Type B pancreatic cell (in vitro differentiated cells): ENCODE measurements at places on chromosomes 5 and 9.

DNA sequence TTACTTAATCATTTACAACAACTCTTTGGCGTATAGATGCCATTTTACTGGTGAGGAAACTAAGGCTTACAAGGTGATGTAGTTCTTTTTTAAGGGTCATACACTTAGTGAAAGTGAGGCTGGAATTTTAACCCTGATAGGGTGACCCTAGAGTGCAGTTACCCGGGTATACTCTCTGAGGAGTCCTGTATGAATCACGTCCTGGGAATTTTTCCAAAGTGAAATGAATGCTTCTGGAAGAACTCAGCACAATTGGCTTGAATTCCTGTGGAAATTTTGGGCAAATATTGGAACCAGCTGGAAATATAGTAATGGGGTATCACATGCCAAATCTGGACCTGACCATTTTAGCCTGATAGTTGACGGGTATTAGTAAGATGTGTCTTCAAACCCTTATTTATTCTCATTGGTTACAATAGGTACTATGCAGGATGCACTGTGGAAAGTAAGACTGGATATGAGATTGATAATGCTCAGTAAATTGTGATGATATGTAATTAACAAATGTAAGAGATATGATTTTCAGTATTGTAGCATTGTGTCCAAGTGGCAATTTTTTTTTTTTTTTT is 14.8 kb downstream of the SUB1 start:
- DNase-seq = no peak

GRCh38 chr5:1484730-1485578 is 38.8 kb downstream of the LPCAT1 start:
- DNase-seq = no peak

DNA sequence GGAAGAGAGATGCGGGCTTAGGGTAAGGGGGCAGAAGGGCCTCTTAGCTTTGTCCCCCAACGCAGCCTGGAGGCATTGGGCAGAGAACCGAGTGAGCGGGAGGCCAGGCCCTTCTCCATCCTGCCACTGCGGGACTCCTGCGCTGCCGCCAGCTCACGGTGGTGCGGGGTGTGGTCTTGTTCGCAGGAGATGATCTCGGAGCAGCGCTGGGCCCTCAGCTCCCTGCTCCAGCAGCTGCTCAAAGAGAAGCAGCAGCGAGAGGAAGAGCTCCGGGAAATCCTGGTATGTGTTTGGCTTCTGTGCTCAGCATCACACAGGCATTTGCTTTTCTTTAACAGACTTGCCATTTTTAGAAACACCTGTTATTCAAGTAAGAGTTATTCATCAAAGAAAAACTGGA is 41.3 kb downstream of the LRSAM1 start:
- no peak for DNase-seq

- no peak for DNase-seq
These were observed 5.8 kb downstream of the POU4F3 start for GRCh38 chr5:146344155-146345118.

DNA sequence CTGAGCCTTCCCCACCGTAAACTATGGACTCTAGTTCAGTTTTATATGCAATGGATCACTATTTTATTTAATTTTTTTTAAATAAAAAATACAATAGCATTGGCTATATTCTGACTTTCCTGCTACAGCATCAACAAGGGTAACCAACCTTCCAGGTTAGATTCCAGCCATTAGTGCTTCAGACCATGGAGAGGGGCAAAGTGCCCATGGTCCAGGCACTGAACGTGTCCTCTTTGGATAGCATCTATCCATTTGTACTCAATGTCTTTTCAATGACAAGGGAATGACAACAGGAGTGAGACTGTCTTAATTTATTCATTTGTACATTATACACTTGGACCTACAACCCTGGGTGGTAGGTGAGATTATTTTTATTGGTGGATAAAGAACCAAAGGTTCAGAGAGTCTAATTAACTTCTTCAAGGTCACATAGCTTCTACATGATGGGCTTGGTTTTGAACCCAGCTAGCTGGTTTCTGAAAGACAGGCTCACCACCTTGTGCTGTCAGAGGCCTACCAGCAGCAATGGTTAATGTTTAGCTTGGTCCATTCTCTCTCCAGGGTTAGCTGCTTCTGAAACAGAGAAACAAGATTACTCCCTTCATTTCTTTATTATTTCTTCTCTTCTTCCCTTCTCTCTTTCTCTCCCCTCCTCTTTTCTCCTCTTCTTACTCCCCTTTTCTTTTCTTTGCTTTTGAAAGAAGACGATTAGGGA is 11.5 kb downstream of the TMEM171 start:
- DNase-seq = no peak

DNA sequence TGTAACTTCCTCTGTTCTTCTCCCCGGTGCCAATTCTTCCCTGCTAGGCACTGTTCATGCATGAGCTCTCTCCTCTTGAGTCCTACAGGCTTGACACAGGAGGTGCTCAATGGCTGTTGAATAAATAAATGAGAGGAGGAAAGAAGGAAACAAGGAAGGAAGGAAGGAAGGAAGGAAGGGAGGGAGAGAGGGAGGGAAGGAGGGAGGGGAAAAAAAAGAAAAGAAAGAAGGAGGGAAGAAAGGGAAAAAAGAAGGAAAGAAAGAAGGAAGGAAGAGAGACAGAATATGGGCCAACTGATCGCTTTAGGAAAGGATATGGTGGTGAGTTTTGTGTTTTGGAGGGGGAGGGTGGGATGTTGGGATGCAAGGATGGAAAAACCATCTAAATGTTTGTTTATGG is 6.4 kb downstream of the KCNMB1 start:
- DNase-seq = no peak

DNA sequence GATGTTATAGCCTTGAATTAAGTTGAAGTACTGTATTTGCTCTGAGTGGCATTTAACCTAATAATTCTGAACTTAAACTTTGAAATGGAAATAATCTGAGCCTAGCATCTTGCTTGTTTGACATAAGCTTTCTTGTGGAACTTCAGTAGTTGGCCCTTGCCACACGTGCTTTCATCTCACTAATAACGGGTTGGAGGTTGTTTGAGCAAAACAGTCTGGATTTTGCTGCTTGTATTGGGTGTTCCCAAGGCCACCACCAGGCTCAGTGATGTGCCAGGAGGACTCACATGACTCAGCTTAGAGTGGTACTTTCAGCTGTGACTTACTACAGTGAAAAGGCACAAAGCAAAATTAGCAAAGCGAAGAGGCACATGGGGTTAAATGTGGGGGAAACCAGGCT is 35.7 kb downstream of the SECISBP2 start:
- DNase-seq = no peak

- no peak for DNase-seq
These were observed 70.8 kb downstream of the RAB24 start for GRCh38 chr5:177232761-177233160.

- DNase-seq = no peak
These were observed 8.9 kb downstream of the CXCL14 start for GRCh38 chr5:135569755-135570452.

GRCh38 chr5:119852140-119852539 is 222.8 kb downstream of the FAM170A start:
- no peak for DNase-seq

GRCh38 chr5:178499352-178499751 is 90.8 kb downstream of the COL23A1 start:
- no peak for DNase-seq

DNA sequence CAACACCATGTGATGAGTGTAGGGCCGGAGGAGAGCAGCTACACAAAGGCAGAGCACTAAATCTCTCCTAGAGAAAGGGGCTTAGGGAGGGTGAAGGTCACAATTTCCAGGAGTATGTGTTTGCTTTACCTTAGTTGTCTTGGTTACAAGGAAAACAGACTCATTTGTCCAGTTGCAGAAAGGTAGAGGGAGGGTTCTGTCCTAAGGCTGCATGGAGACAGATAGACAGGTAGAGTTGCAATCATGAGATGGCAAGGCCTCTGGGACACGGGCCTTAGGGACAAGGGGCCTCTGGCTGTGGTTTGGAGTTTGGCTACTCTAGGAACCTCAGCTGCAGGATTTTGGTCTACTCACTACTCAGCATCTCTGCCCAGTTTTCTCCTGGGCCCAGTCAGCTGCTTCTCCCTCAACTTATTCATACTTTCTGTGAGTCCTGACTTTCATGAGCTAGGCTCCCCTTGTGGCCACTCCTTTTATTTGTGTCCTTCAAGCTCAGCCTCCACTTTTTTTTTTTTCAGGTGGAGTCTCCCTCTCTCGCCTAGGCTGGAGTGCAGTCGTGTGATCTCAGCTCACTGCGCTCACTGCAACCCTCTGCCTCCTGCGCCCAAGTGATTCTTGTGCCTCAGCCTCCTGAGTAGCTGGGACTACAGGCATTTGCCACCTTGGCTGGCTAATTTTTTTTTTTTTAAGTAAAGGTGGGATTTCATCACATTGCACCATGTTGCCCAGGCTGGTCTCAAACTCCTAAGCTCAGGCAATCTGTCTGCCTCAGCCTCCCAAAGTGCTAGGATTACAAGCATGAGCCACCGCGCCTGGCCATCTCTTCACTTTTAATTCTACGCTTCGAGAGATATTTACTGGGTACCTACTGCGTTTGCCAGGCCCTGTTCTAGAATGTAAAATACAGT is 76.6 kb downstream of the PTPDC1 start:
- DNase-seq = no peak

DNA sequence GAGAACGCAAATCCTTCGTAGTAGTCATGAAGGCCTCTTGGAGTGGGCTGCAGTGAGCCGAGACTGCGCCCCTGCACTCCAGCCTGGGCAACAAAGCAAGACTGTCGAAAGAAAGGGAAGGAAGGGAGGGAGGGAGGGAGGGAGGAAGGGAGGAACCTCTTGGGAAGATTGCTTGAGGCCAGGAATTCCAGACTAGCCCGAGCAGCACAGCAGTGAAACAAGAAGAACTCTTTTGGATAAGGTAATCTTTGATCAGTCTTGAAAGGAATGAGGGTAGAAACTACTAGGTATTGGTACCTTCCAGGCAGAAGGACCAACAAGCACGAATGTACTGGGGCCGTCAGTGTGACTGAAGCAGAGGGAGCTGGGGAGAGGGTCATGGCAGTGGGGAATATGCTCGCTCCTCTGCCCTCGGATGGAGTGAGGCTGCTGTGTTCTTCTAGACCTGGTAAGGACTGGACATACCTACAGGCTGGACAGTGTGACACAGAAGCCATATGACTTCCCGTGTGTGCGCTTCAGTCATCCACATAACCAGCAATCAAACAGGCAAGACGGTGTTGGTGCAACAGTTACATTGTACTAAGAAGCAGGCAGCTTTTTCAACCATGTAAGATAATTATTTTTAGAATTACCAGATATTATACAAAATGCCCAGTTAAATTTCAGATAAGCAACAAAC is 45.2 kb downstream of the P4HA2 start:
- no peak for DNase-seq

DNA sequence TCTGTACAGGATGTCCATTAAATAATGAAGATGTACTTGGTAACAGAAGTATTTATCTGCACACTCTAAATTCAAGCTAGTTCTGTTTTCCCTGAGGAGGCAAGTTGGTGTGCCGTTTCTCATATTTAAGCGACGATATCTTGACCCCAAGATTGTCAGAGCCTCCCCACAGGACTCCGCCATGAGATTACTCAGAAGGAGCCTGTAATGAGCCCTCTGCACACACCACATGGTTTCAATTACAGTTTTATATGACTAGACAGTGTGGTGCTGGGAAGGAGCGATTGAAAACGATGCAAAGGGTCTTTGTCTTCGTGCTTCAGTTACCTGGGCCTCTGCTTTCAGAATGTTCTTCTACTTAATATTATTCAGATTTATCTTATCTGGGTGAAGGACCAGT is 840.4 kb upstream of the WWC1 start:
- no peak for DNase-seq

GRCh38 chr5:122154910-122155309 is 25.6 kb downstream of the ZNF474 start:
- no peak for DNase-seq

- no peak for DNase-seq
These were observed 689.4 kb upstream of the WWC1 start for GRCh38 chr5:167602067-167602466.

DNA sequence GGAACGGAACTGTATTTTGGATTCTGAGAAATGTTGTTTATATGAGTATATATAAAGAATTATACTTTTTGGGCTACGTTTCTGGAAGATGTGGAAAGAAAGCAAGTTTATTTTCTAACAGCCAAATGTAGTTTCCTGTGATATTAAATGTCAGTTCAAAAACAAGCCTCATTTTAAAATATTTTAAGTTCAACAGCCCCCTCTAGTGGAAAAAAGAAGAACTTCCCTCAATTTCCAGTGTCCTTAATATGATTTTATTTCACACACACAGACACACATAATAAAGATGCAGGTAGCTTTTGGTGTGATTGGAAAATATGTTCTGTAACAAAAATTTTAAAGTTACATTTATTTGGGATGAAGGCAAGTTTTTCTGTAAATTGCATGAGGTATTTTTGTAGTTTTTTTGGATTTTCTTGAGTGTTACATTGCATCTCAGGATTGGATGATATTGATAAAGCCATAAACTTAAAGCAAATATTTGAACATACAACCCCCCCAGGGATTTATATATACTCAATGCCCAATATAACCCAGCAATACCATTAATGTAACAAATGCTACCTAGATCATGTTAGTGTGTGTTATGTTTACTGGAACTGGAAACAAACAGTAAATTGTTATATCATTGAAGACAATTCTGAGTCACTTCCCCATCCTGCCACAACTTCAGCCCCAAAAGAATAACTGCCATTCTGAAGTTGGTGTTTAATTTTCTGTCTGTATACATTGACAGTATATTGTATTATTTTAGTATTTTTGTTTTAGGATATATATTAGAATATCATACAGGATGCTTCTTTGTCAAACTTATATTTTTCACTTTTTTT is 54.0 kb downstream of the CCDC171 start:
- DNase-seq = no peak

DNA sequence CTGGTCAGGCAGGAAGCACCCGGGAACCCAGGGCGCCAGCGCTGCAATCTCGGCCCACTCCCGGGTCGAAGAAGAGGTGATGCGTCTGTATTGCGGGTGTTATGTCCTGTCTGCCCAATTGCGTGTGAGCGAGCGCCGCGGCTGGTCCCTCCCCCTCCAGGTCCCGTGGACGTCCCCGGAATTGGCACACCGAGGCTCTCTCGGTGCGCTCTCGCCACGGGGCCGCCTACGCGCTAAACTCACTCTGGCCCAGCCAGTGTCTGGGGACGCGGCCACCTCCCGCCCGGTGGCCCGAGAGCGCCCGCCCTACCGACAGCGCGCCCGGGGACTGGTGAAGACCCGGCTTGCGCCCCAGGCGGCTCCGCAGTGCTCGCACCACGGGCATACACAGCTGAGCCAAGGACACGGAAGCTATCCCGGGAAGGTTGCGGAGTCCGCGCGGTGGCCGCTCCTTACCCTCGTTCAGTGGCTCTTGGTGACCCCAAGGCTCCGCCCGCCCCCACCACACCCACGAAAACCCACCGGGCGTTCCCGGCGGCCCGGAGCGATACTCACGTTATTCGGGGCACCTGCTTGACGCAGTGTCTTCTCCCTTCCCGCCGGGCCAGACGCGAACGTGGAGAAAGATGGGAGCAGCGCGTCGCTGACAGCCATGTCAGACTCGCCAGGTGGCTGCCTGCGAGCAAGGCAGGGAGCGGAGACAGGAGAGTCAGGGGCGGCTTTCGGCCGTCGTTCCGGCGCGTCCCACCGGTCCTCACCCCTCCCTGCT is 1.0 kb downstream of the KLF4 start:
- peak; percentile 75 for DNase-seq

DNA sequence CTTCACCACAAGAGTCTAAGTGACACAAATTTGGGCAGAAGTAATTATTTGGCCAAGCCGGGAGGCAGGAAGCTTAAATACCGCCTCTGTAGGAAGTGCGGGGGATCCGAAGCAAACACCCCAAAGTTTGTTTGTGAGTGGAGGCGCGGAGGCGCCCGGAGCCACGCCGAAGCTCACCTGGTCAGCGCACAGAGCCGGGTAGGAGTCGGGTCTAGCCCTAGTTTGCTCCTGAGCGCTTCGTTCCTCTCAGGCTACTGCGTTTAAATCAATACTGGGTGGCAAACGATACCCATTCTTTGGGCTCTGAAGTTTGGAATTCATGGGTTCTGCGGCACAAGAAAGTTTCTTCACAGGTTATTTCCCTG is 855 bp downstream of the MCC start:
- no peak for DNase-seq
